NCI-H510A (cell line): ENCODE measurements at places on chromosomes 3 and 15.
A peak's percentile ranks its signal among the peaks of the same experiment; 100 is the strongest.

- DNase-seq, result no peak
Measured at GRCh38 chr3:195458316-195458717, 15.5 kb upstream of the ACAP2 start.

DNA sequence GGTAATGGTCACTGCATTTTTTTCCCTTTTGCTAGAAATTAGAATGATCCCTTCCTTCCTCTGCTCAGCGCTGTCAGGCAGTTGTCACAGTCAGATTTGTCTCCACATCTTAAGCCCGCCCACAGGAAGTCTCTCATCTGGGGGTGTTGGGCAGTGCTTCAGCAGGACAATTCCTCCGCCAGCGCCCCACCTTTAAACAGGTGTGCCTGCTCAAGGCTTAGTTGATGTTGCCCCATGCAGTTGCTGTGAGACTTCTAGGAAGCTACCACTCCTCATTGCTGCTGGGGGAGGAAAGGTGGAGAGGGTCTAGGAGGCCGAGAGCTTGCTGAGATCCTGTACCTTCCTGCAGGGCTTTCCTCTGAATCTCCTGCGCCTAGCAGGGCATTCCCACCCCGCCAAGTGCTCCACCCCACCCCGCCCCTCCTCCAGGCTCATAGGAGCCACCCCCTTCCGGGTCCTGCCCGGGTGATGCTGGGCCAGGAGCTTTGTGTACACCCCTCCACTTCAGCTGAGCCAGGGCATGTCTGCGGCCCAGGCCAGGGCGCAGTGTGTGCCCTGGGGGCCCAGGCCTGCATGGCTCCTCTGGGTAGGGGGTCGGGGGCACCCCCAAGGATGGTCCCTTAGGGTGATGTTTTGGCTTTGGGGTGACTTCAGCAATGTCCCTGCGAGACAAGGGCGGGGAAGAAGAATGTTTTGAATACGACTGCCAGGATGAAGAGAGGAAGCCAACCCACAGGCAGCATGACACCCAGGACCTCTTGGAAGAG lies 68.7 kb downstream of the TRAK1 start:
- DNase-seq, result peak; percentile 78

GRCh38 chr3:115086344-115086743 lies 60.7 kb downstream of the ZBTB20 start:
- DNase-seq, result no peak

DNA sequence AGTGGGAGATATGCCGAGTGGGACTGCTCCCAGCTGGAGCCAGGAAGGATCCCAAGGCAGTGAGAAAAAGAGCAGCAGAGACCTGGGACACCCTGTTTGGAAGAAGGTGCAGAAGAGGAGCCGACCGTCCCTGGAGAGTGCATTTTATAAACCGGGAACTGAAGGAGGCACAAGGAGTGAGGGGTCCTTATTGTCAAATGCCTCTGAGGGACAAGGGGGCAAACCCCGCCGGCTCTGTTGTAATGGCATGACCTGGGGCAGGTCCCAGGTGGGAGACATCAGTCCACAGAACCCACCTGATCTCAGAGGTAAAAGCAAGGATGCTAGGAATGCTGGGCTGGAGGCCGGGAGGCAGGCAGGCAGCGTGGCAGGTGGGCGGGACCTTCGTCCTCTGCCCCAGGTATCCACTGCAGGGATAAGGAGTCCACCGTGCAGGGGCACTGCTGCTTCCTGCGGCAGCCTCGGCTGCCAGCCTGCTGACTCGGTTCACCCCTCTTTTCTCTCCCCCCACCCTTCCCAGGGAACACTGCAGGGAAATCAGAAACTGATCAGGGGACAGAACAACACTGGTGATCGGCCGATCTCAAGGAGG lies 26.9 kb downstream of the ADAMTS17 start:
- no peak for DNase-seq

- no peak for DNase-seq
Measured at GRCh38 chr3:173109143-173109542, 31.9 kb downstream of the SPATA16 start.
